ENCODE measurements at places on chromosomes 12 and 14.
A peak's percentile ranks its signal among the peaks of the same experiment; 100 is the strongest.

GRCh38 chr14:74015963-74016362, 3.1 kb downstream of the ENTPD5 start:
- no peaks in the 10 kb centered on the region for H3K27me3 ChIP-seq
- peaks cover 6% of the 10 kb centered on the region for H3K36me3 ChIP-seq
- H3K4me1 ChIP-seq, result peaks cover 24% of the 10 kb centered on the region
- DNase-seq, result no peak
- H3K4me3 ChIP-seq, result no peak overlapping the region

DNA sequence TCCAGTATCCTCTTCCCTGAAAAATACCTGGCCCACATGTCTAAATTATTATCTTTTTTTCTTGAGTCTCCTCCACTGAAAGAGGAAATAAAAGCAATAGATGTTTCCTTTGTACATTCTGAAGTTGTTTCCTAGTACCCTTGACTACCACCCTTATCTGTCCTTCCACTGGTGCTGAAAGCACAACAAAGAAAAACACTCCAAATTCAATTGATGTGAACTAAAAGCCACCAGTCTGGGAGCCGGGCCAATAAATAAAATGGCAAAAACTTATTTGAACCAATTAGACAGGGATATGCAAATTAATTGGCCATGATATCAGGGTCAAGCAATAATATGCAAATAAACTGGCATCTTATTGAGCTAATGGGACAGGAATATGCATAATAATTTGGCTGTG, 330.5 kb downstream of the PAWR start:
- H3K4me1 ChIP-seq, result no peaks in the 10 kb centered on the region
- no peak overlapping the region for H3K4me3 ChIP-seq

- H3K36me3 ChIP-seq, result peaks cover 2% of the 10 kb centered on the region
- H3K4me3 ChIP-seq, result no peak overlapping the region
- no peak for DNase-seq
- H3K27ac ChIP-seq, result no peak overlapping the region
Observed at GRCh38 chr14:92959189-92959531, 36.2 kb downstream of the CHGA start.

DNA sequence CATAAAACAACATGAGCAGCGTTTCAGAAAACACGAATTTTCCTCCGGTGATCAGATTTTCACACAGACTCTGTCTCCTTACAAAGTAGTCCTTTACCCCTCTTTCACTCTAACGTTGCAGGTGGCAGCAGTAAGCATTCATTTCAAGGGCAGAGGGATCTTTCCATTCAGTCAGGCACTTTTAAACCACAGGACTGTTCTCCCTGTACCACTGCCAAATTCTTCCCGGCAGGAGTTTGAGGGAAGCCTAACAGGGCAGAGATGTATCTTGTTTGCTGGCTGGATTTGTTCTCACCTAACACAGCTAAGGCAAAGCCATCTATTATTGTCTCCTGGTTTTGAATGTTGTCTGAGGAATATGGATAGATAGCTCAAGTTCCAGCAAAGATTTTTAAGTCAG, 1187.3 kb upstream of the SEL1L start:
- no peak overlapping the region for H3K4me3 ChIP-seq
- no peaks in the 10 kb centered on the region for H3K27me3 ChIP-seq
- H3K36me3 ChIP-seq, result no peaks in the 10 kb centered on the region
- no peak for DNase-seq

- no peaks in the 10 kb centered on the region for H3K27me3 ChIP-seq
- no peak overlapping the region for H3K4me3 ChIP-seq
- no peak for DNase-seq
- H3K27ac ChIP-seq, result no peak overlapping the region
- no peaks in the 10 kb centered on the region for H3K36me3 ChIP-seq
Observed at GRCh38 chr12:58250077-58250476, 308.7 kb downstream of the ATP23 start.

- no peaks in the 10 kb centered on the region for H3K27me3 ChIP-seq
- peaks cover 53% of the 10 kb centered on the region for H3K36me3 ChIP-seq
- no peak overlapping the region for H3K4me3 ChIP-seq
- peaks cover 2% of the 10 kb centered on the region for H3K4me1 ChIP-seq
- H3K27ac ChIP-seq, result no peak overlapping the region
Observed at GRCh38 chr12:123187637-123188036, 36.7 kb upstream of the PITPNM2 start.

- DNase-seq, result no peak
- no peak overlapping the region for H3K4me3 ChIP-seq
- no peaks in the 10 kb centered on the region for H3K27me3 ChIP-seq
- H3K27ac ChIP-seq, result no peak overlapping the region
- H3K4me1 ChIP-seq, result no peaks in the 10 kb centered on the region
- H3K36me3 ChIP-seq, result no peaks in the 10 kb centered on the region
Observed at GRCh38 chr14:34699873-34700621, 14.3 kb downstream of the CFL2 start.

GRCh38 chr12:103887738-103888137, 42.5 kb upstream of the HSP90B1 start:
- peaks cover 8% of the 10 kb centered on the region for H3K4me1 ChIP-seq
- no peak overlapping the region for H3K27ac ChIP-seq
- H3K36me3 ChIP-seq, result no peaks in the 10 kb centered on the region
- no peak for DNase-seq
- no peak overlapping the region for H3K4me3 ChIP-seq

DNA sequence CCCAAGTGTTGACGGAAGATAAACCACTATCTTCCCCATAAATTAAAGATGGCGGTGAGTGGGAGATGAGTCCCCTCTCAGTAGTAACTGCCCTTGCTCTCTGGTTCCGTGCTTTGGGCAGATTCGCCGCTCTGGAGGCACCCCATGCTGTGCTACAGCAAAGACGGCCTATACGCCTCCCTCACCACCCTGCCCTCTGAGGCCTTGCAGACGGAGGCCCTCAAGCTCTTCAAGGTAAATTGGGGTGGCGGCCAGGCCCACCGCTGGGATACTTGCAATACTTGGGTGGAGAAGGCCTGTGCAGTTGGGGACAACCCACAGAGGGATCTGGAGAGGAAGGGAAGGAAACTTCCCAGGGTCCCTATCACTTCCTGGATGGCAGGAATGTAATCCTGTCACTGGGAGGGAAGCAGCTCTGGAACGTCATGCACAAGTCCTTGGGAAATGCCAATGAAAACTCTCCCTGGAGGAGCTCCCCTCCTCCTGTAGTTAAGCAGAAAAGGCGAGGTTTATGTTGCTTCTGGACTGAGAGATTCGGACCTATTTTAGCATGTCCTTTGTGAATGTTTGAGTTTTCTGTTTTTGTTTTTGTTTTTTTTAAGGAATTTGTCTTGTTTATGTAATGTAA, 22.8 kb downstream of the PIGH start:
- DNase-seq, result no peak
- H3K27me3 ChIP-seq, result no peaks in the 10 kb centered on the region
- no peak overlapping the region for H3K4me3 ChIP-seq
- H3K36me3 ChIP-seq, result no peaks in the 10 kb centered on the region
- peaks cover 7% of the 10 kb centered on the region for H3K4me1 ChIP-seq
- no peak overlapping the region for H3K27ac ChIP-seq

GRCh38 chr14:88995437-88996198, 171.2 kb downstream of the TTC8 start:
- peaks cover 16% of the 10 kb centered on the region for H3K27me3 ChIP-seq
- H3K27ac ChIP-seq, result no peak overlapping the region
- no peaks in the 10 kb centered on the region for H3K4me1 ChIP-seq
- no peaks in the 10 kb centered on the region for H3K36me3 ChIP-seq
- no peak overlapping the region for H3K4me3 ChIP-seq

DNA sequence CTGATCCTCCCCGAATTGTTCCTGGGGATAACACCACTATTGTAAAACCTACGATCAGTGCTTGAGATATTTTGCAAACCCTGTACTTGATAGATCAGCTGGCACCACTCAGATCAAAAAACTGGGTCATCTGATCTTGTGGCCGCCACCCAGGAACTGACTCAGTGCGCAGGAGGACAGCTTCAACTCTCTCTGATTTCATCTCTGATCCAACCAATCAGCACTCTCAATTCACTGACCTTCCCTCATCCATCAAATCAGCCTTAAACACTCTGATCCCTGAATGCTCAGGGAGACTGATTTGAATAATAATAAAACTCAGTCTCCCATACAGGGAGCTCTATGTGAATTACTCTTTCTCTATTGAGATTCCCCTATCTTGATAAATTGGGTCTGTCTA, 4.2 kb upstream of the XPOT start:
- peak overlapping the region; percentile 6 for H3K27ac ChIP-seq
- H3K4me3 ChIP-seq, result no peak overlapping the region
- H3K27me3 ChIP-seq, result peaks cover 1% of the 10 kb centered on the region
- no peak for DNase-seq

GRCh38 chr14:66508547-66508845, 549 bp downstream of the GPHN start:
- H3K27ac ChIP-seq, result peak overlapping the region; percentile 88
- DNase-seq, result no peak
- peak overlapping the region; percentile 81 for H3K4me3 ChIP-seq
- H3K27me3 ChIP-seq, result peaks cover 19% of the 10 kb centered on the region

GRCh38 chr12:83864054-83864453, 1048.5 kb downstream of the SLC6A15 start:
- no peaks in the 10 kb centered on the region for H3K4me1 ChIP-seq
- H3K36me3 ChIP-seq, result no peaks in the 10 kb centered on the region

GRCh38 chr12:72872238-72872887, 600.2 kb downstream of the TRHDE start:
- H3K27me3 ChIP-seq, result no peaks in the 10 kb centered on the region
- no peaks in the 10 kb centered on the region for H3K4me1 ChIP-seq
- H3K36me3 ChIP-seq, result no peaks in the 10 kb centered on the region
- no peak overlapping the region for H3K27ac ChIP-seq
- DNase-seq, result no peak
- no peak overlapping the region for H3K4me3 ChIP-seq

DNA sequence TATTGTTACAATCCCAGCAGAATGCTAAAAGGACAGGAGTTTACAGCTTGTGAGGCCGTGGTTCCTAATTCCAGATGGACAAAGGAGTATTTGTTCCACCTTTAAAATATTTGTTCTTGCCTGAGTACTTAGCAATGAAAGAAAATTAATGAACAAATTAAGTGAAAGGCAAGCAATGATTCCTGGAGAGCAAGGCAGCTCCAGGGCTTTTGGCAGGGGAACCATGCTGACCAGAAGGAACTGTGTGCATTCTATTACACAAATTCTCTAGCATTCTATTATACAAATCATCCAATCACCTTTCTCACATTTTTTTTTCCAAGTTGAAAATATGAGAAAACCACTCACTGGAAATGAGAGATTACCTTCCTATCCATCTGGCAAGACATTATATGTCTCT, 1.8 kb upstream of the BMAL2 start:
- no peak for DNase-seq
- no peak overlapping the region for H3K4me3 ChIP-seq
- H3K27me3 ChIP-seq, result peaks cover 12% of the 10 kb centered on the region
- peaks cover 6% of the 10 kb centered on the region for H3K36me3 ChIP-seq

GRCh38 chr12:27987331-27987730, 14.8 kb upstream of the PTHLH start:
- DNase-seq, result no peak
- peaks cover 13% of the 10 kb centered on the region for H3K27me3 ChIP-seq
- H3K4me1 ChIP-seq, result no peaks in the 10 kb centered on the region
